Effector memory CD8-positive, alpha-beta T cell (primary cell): ENCODE measurements at places on chromosomes 11 and 22.
A peak's percentile ranks its signal among the peaks of the same experiment; 100 is the strongest.

- no peak for DNase-seq
Measured at GRCh38 chr22:36463783-36464184, 17.7 kb downstream of the TXN2 start.

DNA sequence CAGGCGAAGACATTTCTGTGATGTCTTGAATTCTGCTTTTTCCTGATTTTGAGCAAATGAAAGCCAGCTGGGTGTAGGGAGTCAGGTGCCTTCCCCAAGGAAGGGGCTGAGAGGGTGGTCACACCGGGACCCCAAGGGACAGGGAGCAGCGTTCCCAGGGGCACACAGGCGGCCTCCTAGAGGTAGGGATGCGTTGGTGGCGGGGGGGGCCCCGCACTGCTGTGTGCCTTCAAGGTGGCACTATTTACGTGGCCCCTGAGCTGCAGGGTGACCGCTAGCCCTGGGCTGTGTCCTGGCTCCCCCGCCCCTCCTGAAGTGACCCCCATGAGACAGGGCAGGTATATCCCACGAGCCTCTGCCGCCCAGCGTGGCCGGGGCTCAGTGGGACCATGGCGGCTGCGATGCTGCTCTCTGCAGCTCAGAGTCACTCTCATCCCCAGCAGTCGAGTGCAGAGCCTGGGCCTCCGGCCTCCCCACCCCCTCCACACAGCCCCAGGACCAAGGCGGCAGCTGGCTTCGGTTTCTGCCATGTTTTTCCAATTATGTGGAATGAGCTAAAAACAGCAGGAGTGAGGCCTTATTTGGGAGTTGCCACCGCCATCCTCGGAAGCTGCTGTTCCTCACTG is 60.9 kb downstream of the LRP5 start:
- no peak for DNase-seq

GRCh38 chr22:18081416-18081815 is 3.6 kb downstream of the PEX26 start:
- no peak for DNase-seq

DNA sequence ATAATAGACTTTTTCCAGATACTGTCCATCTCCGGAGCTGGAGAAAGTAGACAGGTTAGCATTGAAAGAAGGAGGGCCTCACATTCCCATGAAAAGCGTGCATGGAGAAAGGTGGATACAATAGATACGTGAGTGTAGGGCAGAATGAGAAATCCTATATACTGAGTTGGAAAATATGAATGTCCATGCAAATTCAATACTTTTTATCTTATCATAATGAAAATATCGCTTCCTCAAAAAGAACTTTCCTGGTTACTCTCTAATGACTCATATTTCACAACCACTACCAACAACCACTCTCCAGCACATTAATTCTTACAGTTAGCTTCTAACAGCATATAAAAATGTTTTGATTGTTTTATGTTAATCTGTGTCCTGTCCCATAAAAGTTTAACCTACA is 22.0 kb upstream of the MS4A6A start:
- no peak for DNase-seq

- DNase-seq = no peak
Measured at GRCh38 chr11:396511-396947, 2.5 kb downstream of the PKP3 start.

DNA sequence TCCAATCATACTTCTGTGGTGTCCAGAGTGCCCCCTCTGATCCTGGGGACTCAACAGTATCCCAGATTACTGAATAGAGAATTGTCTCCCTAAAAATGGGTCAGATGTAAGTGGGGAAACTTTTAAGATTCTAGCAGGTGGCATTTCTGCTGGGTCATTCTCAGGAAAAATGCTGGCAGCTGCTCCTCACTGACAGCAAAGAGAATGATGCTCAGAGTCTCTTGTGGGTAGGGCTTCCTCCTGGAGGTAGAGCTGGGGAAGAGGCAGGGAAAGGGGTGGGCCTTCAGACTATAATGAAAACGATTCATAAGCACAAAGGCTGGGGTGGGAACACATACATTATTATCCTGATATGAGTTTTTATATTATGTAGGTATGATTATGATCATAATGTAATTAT is 647.2 kb downstream of the NELL1 start:
- DNase-seq = no peak

DNA sequence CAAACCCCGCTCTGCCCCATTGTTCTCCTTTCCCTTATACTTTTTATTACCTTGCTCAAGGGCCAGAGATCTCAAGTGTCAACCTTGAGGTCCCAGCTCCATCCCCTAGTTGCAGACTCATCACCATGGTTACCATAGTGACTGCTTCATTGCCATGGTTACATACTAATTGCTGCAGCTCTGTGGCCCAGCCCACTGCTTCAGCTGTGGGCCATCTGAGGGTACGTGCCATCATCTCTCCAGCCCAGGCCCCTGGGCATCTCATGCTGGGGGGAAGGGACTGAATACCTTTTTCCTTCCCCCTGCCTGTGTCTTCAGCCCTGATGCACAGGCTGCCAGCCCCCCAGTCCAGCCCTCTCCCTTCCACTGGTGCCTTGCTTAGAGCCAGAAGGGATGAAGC is 22.2 kb downstream of the TREH start:
- DNase-seq = no peak

DNA sequence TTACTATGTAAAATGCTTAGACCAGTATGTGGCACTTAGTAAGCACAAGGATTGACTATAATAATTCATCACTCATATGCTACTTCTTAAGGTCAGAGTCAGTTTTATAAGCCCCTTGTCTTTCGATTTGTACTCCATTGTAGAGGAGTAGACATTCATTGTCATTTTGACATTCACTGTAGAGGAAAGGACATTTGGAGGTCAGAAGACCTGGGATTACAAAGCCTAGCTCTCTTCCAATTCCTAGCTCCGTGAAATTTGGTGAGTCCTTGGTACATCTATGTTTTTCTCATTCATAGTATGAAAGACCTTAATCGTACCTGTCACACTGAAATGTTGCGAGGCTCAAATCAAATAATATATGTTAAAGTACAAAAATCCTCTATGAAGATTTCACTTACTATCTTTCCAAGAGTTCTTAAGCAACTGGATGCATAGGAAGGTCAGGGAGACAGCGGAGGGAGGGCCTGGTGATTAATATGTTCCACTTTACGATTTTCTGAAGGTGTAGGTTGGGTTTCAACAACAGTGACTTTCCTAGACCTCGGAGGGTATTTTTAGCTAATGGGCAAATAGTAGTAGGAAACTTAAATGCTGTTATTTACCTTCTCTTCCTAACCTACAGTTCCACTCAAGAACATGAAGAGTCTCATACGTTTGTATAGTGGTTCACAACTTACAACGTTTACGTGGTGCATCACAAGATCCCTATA is 1.4 kb upstream of the EMSY start:
- DNase-seq = no peak

DNA sequence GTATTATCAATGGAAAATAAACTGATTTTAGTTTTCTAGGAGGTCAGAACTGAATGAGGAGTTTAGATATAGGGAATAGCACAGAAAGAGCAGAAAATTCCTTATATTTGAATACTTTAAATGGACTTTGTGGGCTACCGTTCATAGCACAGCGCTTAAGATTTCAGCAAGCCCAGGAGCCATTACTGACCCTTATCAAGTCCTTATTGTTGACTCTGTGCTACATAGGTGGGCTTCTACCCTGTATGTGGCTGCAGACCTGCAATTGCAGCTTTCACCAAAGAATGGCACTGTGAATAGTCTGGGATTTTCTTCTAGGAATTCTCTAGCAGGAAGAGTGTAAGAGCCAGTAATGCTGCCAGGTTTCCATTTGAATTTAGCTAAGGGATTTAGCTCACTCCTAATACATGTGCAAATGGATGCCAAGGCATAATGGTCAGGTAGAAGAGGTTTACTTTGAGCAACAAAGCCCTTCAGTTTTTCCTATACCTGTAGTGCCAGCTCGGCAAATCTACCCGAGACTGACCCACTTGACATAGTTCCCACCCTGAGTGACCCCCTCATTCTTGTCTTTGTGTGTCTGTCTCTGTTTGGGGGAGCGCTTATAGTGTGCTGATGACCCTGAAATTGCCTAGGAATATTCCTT is 42.5 kb upstream of the DLAT start:
- DNase-seq = no peak

- no peak for DNase-seq
Measured at GRCh38 chr11:75474240-75474639, 41.2 kb upstream of the KLHL35 start.

DNA sequence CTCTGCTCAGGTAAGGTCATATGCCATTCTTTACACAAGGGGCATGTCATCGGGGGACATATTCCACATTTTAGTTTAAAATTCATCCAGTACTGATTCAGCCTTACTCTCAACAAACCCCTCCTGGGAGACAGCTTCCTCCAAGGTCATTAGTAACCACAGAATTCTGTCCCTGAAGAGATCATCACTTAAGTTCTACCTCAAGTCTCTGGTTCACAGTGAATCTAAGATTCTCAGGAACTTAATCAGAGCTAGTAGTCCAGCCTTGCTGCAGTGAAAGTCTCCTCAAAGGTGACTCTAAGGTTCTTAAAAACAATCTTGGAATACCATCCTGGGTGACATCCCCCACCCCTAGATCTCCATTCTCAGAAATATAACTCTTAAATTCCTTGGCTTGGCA is 18.9 kb upstream of the GDPD4 start:
- DNase-seq = no peak

- DNase-seq = no peak
Measured at GRCh38 chr11:59198726-59199125, 14.0 kb downstream of the MPEG1 start.

GRCh38 chr22:45328822-45329529 is 19.2 kb downstream of the FAM118A start:
- DNase-seq = no peak

DNA sequence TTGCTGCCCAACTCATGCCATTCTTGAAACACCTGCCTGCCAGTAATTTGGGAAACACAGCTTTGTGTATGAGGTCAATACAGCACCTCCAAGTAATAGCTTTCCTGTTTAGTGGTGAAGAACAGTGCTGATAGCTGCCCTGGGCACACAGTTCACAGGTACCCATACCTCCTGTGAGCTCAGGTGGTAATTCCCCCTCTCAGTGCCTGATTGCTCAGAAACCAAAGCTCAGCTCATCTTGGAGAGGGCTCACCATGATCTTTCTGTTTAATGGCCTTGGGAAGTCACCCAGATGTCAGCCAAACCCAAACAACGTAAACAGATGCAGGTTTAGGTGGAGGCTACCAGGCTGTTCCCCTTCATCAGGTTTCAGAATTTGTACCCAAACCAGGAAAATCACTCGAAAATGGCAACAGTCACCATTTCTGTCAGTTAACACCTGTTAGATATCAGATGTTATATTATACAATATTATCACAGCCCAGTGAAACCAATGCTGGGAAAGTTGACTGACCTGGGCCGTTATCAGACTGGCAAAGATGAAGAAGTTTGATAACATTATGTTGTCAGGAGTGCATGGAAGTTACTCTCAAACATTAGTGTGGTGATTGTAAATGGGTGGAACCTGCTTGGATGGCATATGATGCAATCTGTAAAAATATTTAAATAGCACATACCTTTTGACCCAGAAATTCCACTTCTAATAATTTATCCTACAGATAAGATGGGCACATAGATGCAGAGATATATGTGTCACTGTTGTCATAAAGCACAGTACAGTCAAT is 18.9 kb downstream of the VSTM5 start:
- no peak for DNase-seq

DNA sequence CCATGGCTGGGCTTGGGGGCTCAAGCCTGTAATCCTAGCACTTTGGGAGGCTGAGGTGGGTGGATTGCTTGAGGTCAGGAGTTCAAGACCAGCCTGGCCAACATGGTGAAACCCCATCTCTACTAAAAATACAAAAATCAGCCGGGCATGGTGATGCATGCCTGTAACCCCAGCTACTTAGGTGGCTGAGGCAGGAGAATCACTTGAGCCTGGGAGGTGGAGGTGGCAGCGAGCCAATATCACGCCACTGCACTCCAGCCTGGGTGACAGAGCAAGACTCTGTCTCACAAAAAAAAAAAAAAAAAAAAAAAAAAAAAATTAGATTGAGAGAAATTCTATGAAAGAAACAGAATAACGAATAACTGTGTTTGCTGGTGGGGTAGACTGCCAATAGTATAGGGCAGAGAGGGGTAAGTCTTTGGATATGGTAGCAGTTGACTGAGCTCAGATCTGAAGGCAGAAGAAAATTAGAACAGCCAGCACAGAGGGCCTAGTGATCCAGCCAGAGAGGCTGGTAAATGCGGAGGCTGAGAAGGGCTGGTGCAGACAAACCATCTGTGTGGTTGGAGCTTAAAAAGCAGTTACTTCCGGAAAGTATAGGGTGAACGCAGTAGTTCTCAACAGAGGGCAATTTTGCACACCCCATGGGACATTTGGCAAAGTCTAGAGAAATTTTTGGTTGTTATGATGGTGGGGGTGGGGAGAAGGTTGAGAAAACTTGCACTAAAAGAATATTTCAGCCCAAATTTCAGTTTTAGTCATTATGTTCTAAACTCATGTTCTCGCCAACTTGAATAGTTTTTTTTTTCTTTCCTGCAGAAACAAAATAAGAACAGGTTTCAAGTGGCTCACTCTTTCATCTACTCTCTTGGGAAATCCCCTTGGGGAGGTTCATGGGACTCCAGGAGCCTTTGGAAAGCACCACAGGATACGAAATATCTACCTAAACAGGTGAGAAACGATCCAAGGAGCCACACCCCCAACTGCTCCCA is 1.6 kb upstream of the HORMAD2 start:
- DNase-seq = peak; percentile 6

DNA sequence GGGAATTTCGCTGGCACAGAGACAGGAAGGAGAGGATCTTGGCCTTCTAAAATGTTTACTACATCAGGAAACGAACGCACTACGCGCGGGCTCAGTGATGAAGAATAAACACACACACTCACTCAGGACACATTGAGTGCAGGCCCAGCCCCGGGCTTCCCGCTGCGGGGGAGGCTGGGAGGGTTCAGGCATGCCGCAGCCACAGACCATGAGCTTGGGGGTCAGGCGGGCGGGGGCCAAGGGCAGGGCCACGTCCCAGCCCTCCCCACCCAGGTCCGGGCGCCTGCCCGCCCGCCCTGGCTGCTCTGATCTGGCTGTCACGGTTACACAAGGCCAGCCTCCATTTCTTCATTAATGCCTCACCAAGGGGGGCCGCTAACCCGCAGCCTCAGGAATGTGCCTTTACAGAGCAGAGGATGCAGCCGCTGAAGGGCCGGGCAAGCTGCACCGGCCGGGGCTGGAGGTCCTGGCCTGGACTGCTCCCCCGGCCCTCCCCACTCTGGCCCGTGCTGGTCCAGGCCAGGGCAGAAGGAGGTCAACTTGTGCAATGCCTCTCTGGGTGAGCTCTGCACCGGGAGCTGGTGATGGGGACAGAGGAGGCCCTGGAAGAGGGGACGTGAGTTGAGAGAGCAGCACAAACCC is 41.7 kb downstream of the IGF2 start:
- DNase-seq = no peak

- DNase-seq = no peak
Measured at GRCh38 chr22:20591660-20592310, 84.4 kb downstream of the MED15 start.

DNA sequence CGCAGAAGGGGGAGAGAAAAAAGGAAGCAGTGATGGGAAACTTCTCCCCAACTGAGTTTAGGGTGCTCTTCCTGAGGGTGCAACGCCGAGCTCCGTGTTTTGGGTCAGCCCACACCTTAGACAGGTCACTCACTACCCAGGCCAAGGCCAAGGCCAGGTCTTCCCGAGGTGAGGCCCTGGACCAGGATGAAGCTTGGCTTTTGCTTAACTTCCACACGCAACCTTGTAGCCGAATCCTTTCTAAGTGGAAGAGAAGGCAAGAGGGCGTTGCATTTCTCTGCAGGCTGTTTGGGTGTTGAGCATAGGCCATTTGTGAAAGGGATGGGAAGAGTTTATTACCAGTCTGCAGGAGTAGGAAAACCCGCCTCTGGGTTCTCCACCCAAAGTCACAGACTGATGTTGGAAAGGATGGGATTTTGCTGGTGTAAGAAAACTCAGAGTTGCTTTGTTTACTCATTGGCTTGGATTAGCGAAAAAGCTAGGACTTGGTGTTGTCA is 1.5 kb downstream of the KREMEN1 start:
- no peak for DNase-seq
